A172 (cell line): ENCODE measurements at places on chromosomes 7 and 10. TPM values are rescaled to one million over a fixed set of nuclear protein-coding genes. Genes with fewer than 3 reads are reported as not detected.

DNA sequence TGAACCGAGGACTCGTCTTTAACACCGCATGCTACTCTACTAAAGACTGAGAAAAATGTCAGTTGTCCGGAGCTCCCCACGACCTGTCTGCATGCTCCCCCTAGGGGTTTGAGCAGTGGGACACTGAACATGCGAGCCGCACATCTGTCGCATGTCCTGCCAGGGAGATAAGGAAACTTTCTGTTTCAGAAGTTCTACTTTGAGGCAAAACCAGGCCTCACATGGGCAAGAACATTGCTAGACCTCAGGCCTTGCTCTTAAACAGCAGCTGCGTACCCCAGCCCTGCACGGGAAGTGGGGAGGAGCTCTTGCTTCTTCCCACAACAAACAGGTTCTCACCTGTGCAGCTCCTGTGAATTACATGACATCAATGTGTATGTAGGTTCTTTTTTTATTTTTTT lies 30.3 kb upstream of the HERPUD2 start:
- DNase-seq: no peak

DNA sequence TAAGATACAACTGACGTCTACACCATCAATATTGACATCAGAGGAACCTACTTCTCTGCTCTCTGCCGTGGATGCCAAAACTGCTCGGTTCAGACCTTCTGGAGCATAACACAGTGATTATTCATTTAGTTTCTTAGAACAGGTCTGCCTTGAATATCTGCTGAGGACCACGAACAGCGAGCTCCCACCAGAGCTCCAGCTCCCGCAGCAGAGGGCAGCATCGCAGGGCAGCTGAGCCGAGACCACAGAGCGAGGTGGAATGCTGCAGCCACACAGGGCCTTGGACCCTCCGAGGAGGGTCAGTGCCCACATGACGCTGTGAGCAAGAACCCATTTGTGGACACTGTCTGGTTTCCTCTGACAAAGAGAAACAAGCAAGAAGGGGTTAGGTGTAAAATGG lies 6.8 kb downstream of the VIPR2 start:
- DNase-seq: no peak

The BTBD16 gene
- total RNA-seq: not detected in 2 replicates

The ZFAND2A gene
- 57.3 and 70.3 TPM in 2 replicates for total RNA-seq

DNA sequence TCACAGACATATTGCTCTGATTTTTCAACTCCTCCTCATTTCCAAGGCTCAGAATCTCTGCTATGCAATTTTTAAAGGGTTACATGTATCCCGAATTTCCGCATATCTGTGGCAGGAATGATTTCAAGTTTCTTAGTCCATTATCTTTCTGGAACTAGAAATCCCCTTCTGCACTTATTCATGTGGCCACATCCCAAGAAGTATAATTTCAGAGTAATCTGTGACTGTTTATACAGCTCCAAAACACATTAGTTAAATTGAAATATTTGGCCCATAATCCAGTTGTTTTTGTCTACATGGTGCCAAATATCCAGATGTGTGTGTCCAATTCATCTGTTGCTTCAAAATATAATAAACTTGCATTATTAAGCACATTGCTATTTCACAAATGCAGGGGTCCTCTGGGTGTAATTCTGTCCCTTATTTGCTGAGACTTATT lies 271.2 kb downstream of the ARHGAP12 start:
- no peak for DNase-seq

- DNase-seq: no peak
Observed at GRCh38 chr10:31102421-31102820, 70.8 kb upstream of the ZNF438 start.

The LSM5 gene
- total RNA-seq: 181 and 372 TPM in 2 replicates

The TEX36 gene
- not detected in 2 replicates for total RNA-seq

- DNase-seq: no peak
Observed at GRCh38 chr10:3803927-3804741, 19.1 kb upstream of the KLF6 start.

GRCh38 chr7:33504266-33504665 lies 374.9 kb downstream of the BBS9 start:
- DNase-seq: no peak

GRCh38 chr10:92690915-92691590 lies 1.3 kb downstream of the HHEX start:
- DNase-seq: no peak
